ENCODE measurements at places on chromosomes 16 and 17.

DNA sequence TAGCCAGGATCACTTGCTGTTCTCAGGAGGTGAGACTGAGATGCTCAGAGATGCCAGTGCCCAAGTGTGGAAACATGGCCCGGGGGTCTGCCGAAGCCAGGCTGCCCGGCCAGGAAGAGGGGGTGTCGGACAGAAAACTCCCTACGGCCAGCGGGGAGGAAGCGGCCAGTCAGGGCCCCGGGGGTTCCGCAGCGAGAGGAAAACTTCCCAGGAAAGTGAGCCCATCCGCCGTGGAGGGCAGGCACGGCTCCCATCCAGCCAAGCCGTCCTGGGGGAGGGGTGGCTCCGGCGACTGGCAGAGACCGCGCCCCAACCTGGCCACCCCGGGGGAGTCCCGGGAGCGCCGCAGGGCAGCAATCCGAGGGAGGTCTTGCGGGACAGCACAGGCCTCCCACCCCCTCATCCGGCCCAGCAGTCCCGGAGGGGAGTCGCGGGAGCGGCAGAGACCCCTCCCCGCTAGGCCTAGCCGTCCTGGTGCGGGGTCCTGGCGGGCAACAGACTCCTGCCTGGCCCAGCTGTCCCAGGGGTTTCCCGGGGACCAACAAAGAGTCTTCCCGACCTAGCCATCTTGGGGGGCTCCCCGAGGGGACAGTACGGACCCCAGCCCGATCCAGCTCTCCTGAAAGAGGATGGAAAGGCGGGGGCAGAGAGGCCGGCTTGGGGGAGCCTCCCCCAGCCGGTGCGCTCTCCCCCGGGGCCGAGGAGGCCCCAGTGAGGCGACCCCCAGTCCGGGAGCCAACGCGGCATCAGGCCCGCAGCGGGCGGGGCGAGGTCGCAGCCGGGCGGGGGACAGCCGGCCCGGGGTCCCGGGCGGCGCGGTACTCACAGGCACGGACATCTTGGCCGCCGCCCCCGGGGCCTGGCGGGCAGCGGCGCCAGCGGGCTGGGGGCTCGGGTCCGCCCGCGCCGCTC, 13.8 kb upstream of the BCAR1 start:
- DNase-seq: no peak

- no peak for DNase-seq
These were observed 537.7 kb downstream of the MAF start for GRCh38 chr16:79062821-79063220.

- DNase-seq: no peak
These were observed 9.6 kb downstream of the SCN4A start for GRCh38 chr17:63963123-63963522.

GRCh38 chr17:1413281-1413791, 13.3 kb upstream of the YWHAE start:
- DNase-seq: no peak

DNA sequence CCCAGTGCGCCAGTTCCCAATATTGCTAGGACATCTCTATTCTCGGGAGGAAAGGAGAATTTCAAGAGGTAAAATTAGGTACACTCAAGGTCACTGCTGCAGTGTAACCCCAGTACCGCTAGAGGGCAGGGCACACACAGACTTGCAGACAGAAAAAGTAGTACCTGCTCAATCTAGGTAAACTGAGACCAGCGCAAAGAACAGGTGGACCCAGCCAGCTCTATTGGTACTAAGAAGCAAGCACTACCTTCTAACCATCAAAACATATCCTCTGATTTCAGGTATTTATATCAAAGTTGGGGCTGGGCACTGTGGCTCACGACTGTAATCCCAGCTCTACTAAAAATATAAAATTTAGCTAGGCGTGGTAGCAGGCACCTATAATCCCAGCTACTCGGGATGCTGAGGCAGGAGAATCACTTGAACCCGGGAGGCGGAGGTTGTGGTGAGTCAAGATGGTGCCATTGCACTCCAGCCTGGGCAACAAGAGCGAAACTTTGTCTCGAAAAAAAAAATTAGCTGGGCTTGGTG, 3.6 kb upstream of the WDR81 start:
- peak; percentile 89 for DNase-seq

- DNase-seq: no peak
These were observed 130.6 kb upstream of the TOX3 start for GRCh38 chr16:52677501-52677900.

DNA sequence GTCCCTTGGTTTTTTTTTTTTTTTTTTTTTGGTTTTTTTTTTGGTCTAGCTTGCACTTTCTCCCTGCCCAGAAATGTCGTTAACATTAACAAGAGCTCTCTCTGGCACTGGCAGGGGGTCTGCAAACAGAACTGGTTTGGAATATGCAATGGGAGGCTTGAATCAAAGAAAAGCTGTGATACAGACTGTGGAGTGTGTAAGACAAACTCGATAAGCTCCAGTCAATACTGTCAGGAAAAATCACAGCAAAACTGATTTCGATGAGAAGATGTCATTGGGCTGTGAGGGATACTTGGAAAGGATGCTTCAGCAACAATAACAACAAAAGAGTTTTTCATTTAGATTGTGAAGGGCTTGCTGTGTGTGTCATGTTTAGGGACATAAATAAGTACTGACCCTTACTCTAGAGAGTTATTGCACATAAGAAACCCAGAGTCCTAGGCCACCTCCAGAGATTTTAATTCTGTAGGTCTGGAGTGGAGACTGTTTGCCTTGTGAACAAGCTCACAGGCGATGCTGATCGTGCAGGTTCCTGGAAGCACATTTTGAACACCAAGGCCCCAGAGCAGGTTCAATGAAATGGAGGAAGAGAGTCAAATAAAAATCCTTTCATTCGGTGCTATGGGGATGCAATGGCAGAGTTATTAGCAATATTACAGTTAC, 470.7 kb upstream of the RBFOX1 start:
- DNase-seq: no peak

Measured in hematopoietic multipotent progenitor cell treated with erythropoietin and hydrocortisone succinate and interleukin-3 and kit ligand, for 17 days (in vitro differentiated cells).